ENCODE measurements at places on chromosomes 1 and 21. TPM values are rescaled to one million over a fixed set of nuclear protein-coding genes. Genes with fewer than 3 reads are reported as not detected.
A peak's percentile ranks its signal among the peaks of the same experiment; 100 is the strongest.

- DNase-seq = no peak
- H3K36me3 ChIP-seq = no peaks in the 10 kb centered on the region
- no peak overlapping the region for H3K4me3 ChIP-seq
- no peaks in the 10 kb centered on the region for H3K27me3 ChIP-seq
Observed at GRCh38 chr1:217315346-217315745, 315.5 kb downstream of the GPATCH2 start.

GRCh38 chr1:203589171-203589570 is 37.5 kb upstream of the ATP2B4 start:
- H3K27me3 ChIP-seq = no peaks in the 10 kb centered on the region
- peak overlapping the region; percentile 74 for H3K27ac ChIP-seq
- no peak for DNase-seq

DNA sequence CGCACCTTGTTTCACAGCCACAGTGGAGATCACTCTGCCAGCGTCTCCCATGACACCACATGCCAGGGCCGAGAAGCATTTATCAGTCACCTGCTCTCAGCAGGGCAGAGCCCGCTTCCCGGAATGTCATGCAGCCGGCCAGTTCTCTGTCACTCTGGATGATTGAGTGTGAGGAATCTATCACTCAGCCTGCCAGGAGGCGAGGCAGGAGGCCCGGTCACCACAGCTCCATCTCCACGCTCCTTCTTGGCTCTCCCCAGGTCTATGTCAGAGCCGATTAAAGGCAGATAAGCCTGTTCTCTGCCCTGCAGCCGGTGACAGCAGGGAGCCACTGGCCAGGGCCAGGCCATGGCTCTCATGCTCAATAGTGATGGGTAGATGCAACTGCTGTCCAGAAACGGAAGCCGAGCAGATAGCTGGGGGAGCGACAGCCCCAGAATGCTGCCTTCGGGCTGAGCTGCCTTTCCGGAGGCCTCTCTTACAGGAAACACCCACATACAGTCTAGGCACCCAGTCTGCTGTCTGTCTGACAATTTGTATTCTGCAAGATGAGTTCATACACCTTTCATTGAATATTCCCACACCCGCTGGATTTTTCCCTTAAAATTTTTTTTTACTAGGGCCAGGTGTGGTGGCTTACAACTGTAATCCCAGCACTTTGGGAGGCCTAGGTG is 64.1 kb downstream of the ACTL8 start:
- peak; percentile 56 for DNase-seq
- peaks cover 9% of the 10 kb centered on the region for H3K27me3 ChIP-seq
- H3K36me3 ChIP-seq = no peaks in the 10 kb centered on the region
- H3K4me3 ChIP-seq = no peak overlapping the region

GRCh38 chr1:109610609-109611307 is 8.7 kb downstream of the GNAT2 start:
- H3K27ac ChIP-seq = no peak overlapping the region
- DNase-seq = peak; percentile 66
- H3K4me1 ChIP-seq = no peaks in the 10 kb centered on the region
- H3K27me3 ChIP-seq = no peaks in the 10 kb centered on the region
- H3K4me3 ChIP-seq = no peak overlapping the region
- H3K36me3 ChIP-seq = no peaks in the 10 kb centered on the region

DNA sequence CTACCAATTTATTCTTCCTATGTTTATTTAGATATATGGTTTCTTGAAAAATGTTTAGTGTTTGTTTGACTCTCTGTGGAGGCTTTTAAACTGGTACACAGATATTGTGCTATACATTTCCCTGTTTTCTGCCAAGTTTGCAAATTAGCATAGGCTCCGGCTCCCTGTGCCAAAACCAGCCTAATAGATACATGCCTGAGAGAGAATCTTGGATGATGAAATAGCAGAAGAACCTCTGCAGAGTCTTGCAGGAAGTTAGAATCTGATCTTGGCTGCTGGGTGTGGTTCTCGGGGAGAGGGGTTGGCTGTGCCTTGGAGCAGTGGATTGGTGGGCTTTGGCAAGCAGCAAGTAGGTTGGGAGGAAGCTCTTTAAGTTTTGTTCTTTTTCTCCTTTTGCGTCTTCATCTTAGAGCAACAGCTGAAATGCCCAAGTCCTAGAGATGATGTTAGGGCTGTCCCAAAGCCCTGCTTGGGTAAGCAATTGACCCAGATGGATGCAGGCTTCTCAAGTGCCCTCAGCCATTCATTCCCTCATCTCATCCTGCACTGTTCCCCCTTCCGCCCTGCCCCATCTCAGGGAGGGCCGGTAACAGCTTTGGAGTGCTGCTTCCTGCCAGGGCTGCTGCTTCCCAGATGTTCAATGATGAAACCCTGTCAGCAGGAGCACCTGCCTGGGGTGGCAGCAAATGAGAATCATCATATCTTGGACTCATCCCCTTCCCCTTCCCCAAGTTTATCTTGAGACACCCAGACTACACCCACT is 9.3 kb downstream of the PLA2G2A start:
- peaks cover 47% of the 10 kb centered on the region for H3K27me3 ChIP-seq
- DNase-seq = no peak
- no peaks in the 10 kb centered on the region for H3K36me3 ChIP-seq
- H3K4me1 ChIP-seq = no peaks in the 10 kb centered on the region
- no peak overlapping the region for H3K4me3 ChIP-seq

DNA sequence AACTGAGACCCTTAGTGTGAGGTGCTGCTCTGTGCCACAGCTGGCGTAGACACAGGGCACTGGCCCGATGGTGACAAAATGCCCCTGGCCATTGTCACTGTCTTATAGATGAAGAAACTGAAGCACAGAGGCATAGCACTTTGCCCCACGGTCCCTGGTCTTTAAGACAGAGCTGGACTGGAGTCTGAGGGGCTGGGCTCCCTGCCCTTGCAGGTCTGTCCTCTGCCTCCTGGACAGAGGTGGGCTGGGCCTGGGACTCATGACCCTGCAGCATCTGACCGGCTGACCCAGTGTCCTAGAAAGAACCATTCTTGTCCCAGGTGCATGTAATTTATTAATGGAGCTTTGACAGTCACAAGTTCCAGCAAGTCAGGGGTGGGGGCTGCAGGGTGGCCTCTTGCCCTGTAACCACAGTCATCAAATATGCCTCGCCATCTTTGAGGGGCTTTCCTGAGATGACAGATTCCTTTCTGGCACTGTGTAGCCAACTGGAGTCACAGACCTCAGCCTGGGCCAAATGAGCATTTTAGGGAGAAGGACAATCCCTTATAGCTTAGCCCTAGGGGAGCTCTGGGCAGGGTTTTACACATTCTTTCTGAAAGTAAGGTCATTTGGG is 6.1 kb downstream of the SLFNL1 start:
- H3K36me3 ChIP-seq = peaks cover 58% of the 10 kb centered on the region
- H3K27ac ChIP-seq = no peak overlapping the region
- no peak overlapping the region for H3K4me3 ChIP-seq
- no peak for DNase-seq
- H3K27me3 ChIP-seq = no peaks in the 10 kb centered on the region

GRCh38 chr1:206036663-206037455 is 13.2 kb upstream of the CTSE start:
- DNase-seq = no peak
- H3K4me3 ChIP-seq = no peak overlapping the region
- peaks cover 12% of the 10 kb centered on the region for H3K27me3 ChIP-seq

- H3K36me3 ChIP-seq = no peaks in the 10 kb centered on the region
- H3K27ac ChIP-seq = no peak overlapping the region
- DNase-seq = no peak
- H3K4me1 ChIP-seq = peaks cover 4% of the 10 kb centered on the region
- no peak overlapping the region for H3K4me3 ChIP-seq
Observed at GRCh38 chr1:160623862-160624261, 23.0 kb downstream of the SLAMF1 start.

GRCh38 chr1:156659661-156659987 is 17.6 kb downstream of the NES start:
- H3K4me3 ChIP-seq = no peak overlapping the region
- DNase-seq = no peak
- peaks cover 19% of the 10 kb centered on the region for H3K4me1 ChIP-seq
- H3K27ac ChIP-seq = no peak overlapping the region
- no peaks in the 10 kb centered on the region for H3K36me3 ChIP-seq

DNA sequence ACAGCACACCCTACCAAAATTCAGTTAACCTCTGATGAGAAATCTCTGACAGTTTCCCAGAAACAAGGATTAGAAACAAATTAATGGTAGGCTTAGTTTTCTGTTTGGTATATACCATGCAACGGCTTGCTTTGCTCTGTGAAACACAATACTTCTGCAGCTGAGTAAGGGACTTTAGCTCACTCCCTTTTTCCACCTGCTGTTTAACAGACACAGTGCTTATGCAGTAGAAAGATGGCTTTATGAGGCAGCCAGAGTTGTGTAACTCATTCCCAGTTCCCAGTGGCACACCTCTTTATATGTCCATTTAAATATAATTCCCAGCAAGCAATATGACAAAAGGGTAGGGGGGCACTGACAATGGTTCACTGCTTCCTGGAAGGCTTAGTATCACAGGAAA is 124.0 kb downstream of the PIGK start:
- no peaks in the 10 kb centered on the region for H3K36me3 ChIP-seq
- no peak for DNase-seq
- no peak overlapping the region for H3K27ac ChIP-seq
- H3K4me3 ChIP-seq = no peak overlapping the region

GRCh38 chr1:59577774-59578173 is 237.0 kb upstream of the HOOK1 start:
- no peaks in the 10 kb centered on the region for H3K27me3 ChIP-seq
- no peak overlapping the region for H3K27ac ChIP-seq
- no peaks in the 10 kb centered on the region for H3K4me1 ChIP-seq

DNA sequence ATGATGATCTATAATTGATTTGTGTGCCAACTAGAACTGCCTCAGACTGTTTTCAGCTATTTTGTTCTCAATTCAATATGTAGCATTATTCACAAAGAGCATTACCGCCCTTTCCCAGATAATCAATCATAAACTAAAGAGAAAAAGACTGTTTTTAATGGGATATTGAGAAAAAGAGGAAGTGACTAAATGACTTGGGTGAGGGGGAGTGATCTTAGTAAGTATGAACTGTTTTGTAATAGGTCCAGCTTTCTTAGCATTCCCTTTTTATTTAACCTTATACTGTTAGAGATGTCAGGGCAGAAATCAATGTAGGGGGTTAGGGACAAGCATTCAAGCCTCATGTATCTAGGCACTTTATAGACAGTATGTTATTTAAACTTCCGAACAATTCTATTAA is 157.8 kb upstream of the DPYD start:
- no peak for DNase-seq
- H3K27me3 ChIP-seq = no peaks in the 10 kb centered on the region
- H3K4me1 ChIP-seq = no peaks in the 10 kb centered on the region

DNA sequence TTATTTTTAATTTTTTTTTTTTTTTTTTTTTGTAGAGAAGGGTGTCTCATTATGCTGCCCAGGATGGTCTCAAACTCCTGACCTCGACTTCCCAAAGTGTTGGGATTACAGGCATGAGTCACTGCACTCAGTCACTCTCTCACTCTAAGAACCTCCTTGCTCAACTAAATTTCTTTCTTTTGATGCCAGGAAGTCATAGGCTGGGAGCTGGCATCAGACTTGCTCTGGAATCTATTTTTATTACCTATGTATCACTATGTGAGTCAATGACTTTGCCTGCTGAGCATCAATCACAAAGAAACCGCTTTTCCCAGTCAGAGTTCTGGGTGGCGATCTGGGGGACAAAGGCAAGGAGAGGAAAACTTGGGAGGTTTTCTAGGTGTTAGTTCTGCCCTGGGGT is 35.5 kb upstream of the PARP1 start:
- no peaks in the 10 kb centered on the region for H3K27me3 ChIP-seq
- H3K36me3 ChIP-seq = no peaks in the 10 kb centered on the region
- H3K27ac ChIP-seq = no peak overlapping the region
- no peaks in the 10 kb centered on the region for H3K4me1 ChIP-seq
- H3K4me3 ChIP-seq = no peak overlapping the region
- DNase-seq = peak; percentile 39

DNA sequence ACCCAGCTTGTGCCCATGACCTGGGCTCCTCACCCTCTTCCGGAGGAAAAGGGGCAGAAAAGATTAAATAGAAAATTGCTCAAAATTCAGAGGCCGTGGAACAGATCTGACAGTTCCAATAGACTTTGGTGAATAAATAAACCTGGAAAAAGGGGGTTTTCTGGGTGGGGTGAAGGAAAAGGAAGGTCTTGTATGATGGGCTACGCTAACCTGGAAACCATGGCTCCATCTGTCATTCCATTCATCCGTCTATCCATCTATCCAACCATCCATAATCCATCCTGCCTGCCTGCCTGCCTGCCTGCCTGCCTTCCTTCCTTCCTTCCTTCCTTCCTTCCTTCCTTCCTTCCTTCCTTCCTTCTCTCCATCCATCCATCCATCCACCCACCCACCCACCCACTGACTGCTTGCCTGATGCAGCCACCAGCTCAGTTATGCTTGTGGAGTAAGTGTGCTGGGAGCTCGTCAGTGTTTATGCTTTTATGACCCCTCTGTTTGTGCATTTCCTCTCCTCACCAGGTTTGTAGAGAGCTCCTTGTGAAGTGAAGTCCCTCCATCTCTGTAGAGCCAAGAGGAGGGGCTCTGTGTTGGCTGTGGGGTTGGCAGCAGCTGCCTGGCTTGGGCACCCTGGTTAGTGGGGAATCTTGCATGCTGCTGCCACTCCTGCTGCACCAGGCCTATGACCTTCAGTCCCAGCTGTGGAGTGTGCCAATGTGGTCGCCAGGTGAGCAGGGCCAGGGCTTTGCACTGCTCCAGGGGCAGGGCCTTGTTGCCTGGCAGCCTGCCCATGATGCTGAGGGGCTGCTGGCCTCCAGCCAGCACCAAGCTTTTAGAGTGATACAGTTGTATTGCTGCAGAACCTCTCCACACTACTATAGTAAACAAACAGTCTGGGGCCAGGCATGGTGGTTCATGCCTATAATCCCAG is 16.0 kb upstream of the POU3F1 start:
- no peaks in the 10 kb centered on the region for H3K4me1 ChIP-seq
- no peaks in the 10 kb centered on the region for H3K27me3 ChIP-seq
- H3K36me3 ChIP-seq = no peaks in the 10 kb centered on the region
- no peak for DNase-seq

DNA sequence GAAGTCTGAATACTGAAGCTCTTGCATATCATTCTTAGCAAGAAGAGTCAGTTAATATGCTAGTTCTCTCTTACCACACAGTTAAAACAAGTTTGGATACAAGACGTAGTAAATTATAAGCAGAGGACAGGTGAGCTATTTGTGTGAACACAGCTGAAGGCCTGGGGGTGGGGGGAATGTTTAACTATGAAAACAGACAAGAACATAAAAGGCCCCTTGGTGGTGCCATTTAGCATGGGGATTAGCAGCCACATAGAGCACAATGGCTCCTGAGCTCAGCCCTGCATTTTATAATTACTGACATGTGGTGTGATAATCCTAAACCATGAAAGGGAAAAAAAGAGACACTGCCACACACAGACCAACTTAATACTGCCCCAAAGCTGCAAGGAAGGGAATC is 94.8 kb downstream of the TGFBR3 start:
- no peaks in the 10 kb centered on the region for H3K36me3 ChIP-seq
- H3K27me3 ChIP-seq = no peaks in the 10 kb centered on the region
- peaks cover 8% of the 10 kb centered on the region for H3K4me1 ChIP-seq
- H3K27ac ChIP-seq = no peak overlapping the region
- peak overlapping the region; percentile 42 for H3K4me3 ChIP-seq

GRCh38 chr1:237670302-237670701 is 220.4 kb downstream of the ZP4 start:
- no peak for DNase-seq
- H3K27ac ChIP-seq = no peak overlapping the region
- H3K4me3 ChIP-seq = no peak overlapping the region
- no peaks in the 10 kb centered on the region for H3K27me3 ChIP-seq

GRCh38 chr1:193412748-193413147 is 226.3 kb upstream of the B3GALT2 start:
- no peak overlapping the region for H3K4me3 ChIP-seq
- H3K36me3 ChIP-seq = no peaks in the 10 kb centered on the region
- no peak for DNase-seq

Gene SPRR3
- total RNA-seq = 0.27 TPM

Gene BROX
- 29.3 TPM for total RNA-seq

Gene AVPR1B
- total RNA-seq = not detected

Gene UBE2Q1
- total RNA-seq = 81.0 TPM
